Stimulated activated CD4-positive, alpha-beta T cell treated with anti-CD3 and anti-CD28 coated beads, Interleukin-15, amount 100 ng/mL, for 1 hour (primary cell): ENCODE measurements at places on chromosomes 5 and 9.

- DNase-seq = no peak
Measured at GRCh38 chr5:56055287-56055686, 60.5 kb upstream of the IL6ST start.

- no peak for DNase-seq
Measured at GRCh38 chr9:114321759-114322158, 1.1 kb upstream of the ORM1 start.

DNA sequence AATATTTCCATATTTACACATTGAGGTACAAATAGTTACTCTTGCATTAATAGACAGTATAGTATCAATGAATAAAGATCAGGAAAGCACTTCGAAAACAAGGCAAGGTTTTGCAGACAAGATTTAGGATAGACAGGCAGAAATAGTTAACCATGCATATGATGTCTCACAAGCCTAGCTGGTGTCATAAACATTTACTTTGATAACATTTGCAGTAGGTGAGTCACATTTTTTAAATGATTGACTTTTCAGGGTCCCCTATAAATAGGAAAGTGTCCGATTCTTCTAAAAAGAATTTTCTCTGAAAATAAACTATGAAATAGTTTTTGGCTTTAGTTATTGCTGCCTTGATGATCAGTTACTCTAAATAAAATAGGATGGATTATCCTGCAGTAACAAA lies 162.1 kb downstream of the SNX18 start:
- no peak for DNase-seq

GRCh38 chr5:159906943-159907342 lies 9.3 kb upstream of the ADRA1B start:
- DNase-seq = no peak

- DNase-seq = no peak
Measured at GRCh38 chr9:33116860-33117259, 40.4 kb upstream of the SMU1 start.

GRCh38 chr5:9025942-9026341 lies 519.9 kb downstream of the SEMA5A start:
- DNase-seq = no peak

DNA sequence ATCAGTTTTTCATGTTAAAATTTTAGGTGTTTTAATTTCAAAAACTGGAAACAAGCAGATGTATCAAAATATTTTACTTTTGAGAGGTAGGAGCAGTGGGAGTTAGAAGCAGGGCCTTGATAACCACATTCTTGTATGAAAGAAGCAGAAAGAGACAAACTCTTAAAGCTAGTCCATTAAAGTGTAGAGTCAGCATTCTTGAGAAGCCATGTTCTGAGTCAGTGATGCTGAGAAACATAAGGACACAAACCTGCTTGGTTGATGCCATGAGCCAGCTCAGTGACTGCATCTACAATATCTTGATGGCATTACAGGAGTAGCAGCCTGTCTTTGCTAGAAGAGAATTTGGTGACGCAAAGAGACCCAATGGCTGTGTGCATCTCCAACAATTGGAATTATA lies 826.1 kb upstream of the CTNND2 start:
- no peak for DNase-seq

DNA sequence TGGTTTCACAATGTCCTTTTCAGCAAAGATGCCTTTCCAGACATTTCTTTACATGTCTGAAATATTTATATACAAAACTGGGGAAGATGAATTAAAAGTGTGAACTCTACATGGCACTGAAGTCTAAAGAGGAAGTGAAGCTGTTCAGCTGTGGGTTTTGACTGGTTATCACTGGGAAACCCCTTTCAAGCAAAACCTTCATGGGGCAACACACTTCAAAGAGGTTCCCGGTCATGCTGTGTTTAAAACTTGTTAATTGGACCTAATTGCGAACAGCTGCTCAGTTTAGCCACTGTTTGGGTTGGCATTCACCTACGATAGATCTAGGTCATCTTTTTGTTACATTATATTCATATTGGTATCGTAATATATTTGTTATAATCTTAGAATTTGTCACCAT lies 20.0 kb upstream of the GDNF start:
- DNase-seq = no peak

DNA sequence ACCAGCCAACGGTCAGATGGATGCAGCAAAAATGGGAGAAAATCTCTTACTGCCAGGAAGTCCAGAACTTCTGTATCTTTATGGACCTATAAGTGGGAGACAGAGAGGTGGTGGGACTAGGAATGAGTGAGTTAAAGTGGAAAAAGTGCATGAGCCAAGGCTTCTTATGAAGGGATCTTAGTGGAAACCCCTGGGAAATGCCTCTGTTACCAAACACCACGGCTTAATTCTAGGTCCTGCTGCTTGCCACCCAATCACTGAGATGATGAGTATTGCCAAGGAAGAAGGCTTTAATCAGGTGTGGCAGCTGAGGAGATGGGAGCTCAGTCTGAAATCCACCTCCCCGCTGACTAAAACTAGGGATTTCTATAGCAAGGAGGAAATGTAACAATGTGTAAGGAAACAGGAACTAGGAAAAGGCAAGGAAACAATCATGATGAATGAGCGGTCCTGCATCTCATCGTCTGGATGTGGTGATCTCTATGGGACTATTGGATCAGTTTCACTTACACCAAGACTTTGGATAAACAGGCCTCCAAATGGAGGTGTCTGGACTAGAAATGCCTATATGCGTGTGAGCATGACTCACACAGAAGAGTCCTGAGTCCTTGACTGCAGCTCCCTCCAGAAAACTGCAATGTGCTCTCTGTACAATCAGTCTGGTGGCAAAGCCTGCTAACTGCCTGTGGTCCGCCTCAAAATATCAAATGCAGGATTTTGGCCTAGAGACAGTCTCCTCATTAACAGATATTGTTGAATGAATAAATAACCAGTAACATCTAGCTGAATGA lies 98.2 kb upstream of the PRR16 start:
- no peak for DNase-seq

DNA sequence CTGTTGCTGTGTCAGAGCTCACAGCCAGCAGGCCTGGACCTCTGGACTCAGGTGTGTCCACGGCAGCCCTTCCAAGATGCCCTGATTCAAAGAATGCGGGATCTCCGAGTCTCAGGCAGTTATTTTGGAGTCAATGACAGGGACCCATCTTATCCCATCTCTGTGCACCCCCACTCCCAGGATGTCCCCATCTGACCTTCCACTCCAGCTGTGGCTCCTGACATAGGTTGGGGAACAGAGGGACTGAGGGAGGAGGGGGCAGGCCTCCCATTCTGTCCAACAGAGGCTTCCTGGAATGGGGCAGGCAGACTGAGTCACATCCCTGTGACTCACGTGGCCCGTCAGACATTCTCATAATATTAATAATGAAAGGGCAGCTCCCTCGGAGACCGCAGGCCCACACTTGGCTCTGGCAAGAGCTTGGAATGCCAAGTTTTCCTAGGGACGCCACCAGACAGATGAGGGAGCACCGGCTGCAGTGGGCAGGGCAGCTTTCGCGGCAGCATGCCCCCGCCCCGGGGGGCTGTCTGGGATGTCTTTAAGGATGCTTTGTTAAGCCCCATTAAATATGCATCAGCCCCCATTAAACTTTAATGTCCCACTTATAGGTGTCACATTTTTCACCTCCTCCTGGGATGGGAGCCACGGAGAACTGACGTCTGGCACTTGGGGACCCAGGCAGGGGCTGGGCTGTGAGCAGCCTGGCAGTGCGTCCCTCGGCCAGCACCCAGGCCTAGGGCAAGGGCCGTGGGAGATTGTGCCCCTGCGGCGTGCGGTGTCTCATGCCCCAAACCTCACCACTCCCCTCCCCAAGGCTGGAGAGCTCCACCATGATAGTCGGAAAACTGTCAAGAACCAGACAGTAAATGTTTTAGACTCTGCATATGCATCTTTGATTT lies 23.6 kb upstream of the FIBCD1 start:
- DNase-seq = no peak

- DNase-seq = no peak
Measured at GRCh38 chr9:117414906-117415331, at the start of gene ASTN2. Gene ASTN2, minus strand, starts transcription at chr9:117415057. Its CDS starts 119 bp downstream, at chr9:117414938.

DNA sequence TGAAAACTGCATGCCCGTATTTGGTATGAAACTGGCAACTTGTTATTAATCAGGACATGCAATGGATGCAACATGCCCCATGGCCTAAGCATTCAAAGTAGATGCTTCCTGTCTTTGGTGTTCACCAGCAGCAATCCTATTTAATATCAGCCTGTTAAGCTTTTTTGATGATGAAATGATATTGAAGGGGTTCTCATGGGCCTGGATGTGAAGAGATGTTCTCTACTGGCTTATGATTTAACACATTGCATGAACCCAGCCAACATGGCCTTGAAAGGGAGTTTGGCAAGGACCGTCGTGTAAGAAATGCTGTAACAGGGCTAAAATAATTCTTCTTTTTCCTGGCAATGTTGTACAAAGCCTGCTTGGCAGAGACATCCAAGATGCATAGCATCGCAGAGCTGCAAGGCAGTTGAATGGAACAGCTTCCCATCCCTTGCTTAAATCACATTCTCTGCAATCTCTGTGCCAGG lies 111.2 kb downstream of the SMARCA2 start:
- no peak for DNase-seq

- no peak for DNase-seq
Measured at GRCh38 chr5:115096034-115096769, 73.5 kb downstream of the TRIM36 start.

DNA sequence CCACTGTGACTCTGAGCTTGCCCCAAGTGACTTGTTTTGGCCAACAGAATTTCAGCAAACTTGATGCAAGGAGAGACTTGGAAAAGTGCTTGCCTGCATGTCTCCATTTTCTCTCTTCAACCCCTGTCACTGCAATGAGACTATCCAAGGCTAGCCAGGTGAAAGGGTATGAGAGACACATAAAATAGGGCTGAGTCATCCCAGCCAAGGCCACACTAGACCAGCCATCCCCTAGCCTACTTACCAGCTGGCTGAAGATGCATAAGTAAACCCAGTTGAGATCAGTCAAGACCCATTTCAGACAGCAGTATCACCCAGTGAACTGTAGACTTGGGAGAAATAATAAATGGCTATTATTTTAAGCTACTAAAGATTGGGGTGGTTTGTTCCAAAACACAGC lies 52.9 kb upstream of the VLDLR start:
- no peak for DNase-seq

GRCh38 chr5:97979740-97980139 lies 793.7 kb upstream of the RGMB start:
- no peak for DNase-seq

DNA sequence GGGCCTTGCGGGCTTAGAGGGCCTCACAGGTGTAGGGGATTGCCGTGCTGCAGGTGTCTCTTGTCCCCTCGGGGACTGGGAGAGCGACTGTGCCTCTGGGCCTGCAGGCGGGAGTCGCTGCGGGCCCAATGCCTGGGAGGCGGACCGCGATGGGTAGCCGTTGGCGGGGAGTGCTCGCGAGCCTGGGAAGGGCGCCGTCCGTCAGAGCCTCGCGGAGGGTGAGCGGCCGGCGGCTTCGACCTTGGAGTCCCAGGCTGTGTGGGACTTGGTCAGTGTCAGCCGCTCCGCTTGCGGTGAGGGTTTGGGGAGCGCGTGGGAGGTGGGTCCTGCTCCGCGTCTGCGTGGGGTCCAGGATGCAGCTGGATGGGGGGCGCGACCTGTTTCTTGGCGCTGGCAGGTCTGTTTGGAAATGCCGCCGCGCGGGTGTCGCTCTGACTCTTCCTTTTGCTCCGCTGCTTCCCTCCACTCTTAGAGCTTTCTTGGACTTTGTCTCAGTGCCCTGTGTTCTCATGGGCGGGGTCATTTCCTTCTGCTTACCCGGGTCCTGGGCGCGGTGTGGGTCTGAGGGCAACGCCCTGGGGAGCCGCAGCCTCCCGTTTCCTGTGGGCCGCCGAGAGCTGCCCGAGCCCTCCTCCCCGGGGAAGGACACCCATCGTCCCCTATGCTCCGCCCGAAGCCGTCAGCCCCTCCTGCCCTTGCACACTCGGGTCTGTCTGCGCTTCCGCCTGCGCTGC lies 88.9 kb upstream of the CACNA1B start:
- no peak for DNase-seq

DNA sequence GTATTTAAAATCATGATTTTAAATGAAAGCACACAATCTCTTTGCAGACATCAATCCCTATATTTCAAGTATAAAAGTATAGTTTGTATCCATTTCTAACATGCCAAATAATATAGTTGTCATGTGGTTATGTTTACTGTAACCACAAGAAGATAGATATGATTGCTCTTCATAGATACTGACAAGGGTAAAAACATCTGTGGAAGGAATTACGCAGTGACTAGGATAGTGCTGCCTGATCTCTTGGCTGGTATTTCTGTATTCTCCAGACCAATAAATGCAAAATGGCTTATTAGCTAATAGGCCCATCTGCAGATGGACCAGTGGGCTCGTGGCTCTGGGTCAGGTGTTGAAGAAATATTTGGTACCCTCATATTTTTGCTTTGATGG lies 34.9 kb upstream of the FBN2 start:
- DNase-seq = no peak

- DNase-seq = no peak
Measured at GRCh38 chr5:152177626-152178349, 227.3 kb downstream of the NMUR2 start.

- no peak for DNase-seq
Measured at GRCh38 chr9:116713271-116713670, 26.2 kb downstream of the TRIM32 start.

GRCh38 chr5:138180183-138180782 lies 1.4 kb downstream of the KIF20A start:
- DNase-seq = no peak

DNA sequence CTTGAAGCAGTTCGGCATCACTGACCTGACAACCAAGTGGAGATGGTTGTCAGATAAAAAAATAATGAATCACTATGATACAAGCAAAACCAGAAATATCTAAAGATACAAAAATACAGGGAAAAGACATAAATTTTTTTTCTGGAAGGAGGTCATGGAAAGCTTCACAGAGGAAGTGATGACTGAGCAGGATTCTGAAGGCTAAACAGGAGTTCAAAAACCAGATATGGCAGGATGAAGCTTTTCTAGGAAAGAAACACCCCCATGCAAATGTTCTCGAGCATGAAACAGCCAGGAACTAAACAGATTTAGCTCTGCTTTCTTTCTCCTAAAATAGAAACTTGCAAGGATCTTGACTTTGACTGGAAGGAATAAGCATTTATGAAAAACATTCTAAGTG lies 60.7 kb upstream of the IFNE start:
- DNase-seq = no peak

- no peak for DNase-seq
Measured at GRCh38 chr9:29213417-29214153, 1640.3 kb upstream of the C9orf72 start.

GRCh38 chr5:1686016-1686802 lies 113.4 kb downstream of the MRPL36 start:
- no peak for DNase-seq

- DNase-seq = no peak
Measured at GRCh38 chr5:65105301-65105700, 336.6 kb downstream of the CWC27 start.

GRCh38 chr9:18122171-18122570 lies 351.8 kb upstream of the ADAMTSL1 start:
- DNase-seq = no peak

DNA sequence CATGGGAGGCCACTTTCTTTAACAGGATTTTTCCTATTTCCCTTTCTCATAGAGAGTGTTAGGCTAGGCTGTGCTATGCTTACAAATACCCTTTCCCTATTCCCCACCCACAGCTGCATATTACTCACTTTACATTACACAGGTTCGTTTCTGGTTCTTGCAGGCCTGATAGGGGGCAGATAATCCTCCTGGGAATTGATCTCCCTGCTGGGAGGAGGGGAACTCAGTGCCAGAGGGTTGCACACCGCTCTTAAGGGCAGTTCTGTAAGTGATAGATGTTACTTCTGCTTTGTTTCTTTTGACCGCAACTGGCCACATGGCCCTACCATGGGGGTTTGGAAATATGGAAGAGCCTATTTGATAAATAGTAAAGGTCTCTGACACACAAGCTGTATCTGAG lies 54.0 kb upstream of the NTRK2 start:
- no peak for DNase-seq

- DNase-seq = no peak
Measured at GRCh38 chr5:124477577-124477976, 268.9 kb downstream of the ZNF608 start.
